Stimulated activated CD8-positive, alpha-beta memory T cell treated with anti-CD3 and anti-CD28 coated beads, Interleukin-15, amount 100 ng/mL, for 1 hour (primary cell): ENCODE measurements at places on chromosomes 6 and 20.

DNA sequence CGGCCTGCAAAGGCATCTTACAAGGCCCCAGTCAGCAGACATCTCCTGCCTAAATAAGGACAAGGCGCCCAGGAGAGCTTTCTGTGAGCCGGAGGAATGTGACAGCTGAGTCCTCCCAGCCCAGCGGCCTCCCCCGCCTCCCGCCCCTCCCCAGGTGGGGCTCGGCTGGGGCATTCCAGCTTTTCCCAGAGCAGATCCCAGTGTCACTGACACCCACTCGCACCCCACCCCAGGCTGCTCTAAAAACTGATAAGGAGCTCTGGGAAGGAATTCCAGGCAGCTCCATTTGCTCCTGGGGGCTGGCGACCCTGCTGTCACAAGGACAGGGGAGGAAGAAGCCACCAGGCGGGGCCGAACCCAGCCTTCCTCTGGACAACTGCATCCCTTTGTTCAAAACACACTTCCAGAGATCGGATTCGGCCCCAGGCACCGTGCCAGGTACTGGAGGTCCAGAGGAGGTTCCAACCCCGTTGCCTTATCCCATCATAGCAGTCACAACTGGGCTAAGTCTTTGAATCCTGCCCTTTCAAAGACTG lies 49.7 kb downstream of the JPH2 start:
- DNase-seq: no peak

- no peak for DNase-seq
These were observed 120.1 kb upstream of the PTPN1 start for GRCh38 chr20:50389808-50390684.

DNA sequence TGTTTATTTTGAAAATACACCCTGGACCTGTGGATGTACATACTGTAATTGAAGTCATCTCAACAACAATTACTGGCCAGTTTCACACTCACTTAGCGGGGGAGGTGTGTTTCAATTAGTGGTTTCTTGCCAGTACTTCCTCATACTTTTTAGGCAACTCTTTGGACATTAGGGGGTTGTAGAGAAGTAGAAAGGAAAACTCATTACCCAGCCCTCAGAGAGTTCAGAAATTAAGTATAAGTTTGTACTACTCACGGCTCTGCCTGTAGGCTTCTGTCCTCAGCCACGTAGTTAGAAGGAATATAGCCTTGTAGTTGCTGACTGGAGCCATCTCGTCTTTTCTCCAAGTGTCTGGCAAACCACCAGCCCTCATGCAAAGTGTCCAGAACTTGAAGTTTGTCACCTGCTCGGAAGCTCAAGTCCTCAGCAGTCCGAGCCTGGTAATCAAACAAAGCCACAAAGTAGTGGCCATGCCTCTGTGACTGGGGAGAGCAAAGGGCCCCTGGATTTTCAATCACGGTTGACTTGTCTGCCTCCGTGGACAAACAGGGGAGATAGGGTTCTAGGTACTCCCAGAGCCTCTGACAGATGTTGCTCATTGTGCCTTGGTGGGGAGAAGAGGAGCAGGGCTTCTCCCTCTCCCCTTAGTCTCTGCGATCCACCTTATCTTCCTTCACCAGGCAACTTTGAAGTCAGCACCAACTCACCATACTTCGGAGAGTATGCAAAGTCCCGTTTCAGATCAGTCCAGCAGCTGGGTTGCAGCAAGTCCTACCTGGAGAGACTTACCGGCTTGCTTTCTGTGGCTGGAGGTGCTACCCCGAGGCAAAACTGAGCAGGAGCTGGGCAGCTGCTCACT lies 749 bp downstream of the FRK start:
- DNase-seq: no peak

- DNase-seq: no peak
These were observed 47.0 kb downstream of the GOPC start for GRCh38 chr6:117555262-117555849.

DNA sequence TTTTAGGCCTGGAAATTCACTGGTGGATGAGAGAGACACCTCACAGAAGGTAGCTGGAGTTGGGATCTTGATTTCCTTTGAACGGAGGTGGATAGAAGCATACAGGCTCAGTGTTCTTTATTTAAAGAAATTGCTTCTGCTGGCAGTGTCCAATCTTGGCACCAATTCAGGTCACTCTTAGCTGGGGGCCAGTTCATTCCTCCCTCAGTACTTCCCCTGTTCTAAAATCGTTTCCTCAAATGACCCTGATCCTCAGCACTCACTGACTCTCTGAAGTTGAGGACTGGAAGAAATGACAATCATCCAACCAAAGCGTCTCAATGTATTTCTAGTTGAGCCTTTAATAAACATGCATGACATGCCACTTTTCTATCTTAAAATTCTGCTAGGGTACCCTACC lies 472.5 kb upstream of the BTBD3 start:
- no peak for DNase-seq

DNA sequence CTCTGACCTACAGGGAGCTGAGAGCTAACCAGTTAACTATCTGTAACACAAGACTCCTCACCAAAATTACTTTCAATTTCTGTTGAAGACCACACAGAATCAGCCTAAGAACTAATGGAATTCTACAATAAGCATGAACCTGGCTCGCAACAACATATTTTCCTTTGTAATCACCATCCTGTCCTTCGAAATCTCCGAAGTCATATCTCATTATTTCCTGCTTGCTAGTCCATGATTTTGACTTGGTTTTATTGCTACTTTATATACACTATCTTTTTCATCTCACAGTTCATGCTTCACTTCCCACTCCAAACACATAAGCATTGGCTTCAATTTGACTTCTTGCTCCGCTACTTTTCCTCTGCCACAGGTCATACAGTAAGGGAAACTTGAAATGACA lies 405.8 kb upstream of the FKBP1C start:
- DNase-seq: no peak

GRCh38 chr6:12944001-12944400 lies 227.4 kb downstream of the PHACTR1 start:
- no peak for DNase-seq

GRCh38 chr6:751765-752164 lies 58.8 kb upstream of the EXOC2 start:
- no peak for DNase-seq

DNA sequence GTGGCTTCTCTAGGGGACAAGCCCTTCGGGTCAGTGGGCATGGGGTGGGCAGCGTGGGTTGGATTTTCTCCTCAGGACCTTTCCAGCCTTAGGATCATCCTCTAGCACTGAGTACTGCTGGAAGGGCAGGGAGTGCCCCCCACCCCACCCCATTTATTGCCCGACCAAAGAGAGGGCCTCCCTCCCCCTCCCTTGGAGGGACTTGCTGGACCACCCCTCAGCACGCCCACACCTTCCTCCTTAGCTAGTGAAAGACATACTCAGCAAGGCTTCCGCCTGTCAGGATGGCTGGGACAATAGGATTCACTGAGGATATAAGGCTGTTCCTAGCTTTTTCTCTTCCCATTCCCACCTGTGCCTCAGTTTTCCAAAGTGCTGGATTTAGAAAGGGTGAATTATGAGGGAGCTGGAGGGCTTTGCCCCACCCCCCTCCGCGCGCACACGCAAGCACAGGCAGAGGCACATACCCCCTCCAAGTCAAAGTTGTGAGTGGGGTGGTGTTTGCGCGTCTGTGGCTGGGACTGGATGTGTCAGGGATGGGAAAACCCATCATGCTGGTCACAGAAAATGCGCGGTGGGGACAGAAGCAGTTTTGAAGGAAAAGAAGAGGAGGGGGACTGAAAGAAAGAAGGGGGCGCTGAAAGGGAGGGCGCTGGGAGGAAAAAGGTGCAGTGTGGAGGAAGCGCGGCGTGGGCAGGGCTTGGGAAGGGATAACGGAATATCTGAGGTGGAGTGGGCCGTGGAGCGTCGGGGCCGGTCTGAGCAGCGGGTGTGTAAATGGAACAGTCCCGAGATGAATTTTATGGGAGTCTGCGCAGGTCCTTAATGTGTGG lies 693 bp upstream of the SLC29A1 start:
- DNase-seq: no peak

GRCh38 chr20:43681468-43681942 lies 14.6 kb downstream of the MYBL2 start:
- no peak for DNase-seq

- DNase-seq: no peak
These were observed 16.5 kb upstream of the RPN2 start for GRCh38 chr20:37162646-37163045.
